ENCODE measurements at places on chromosomes 3 and 15.

GRCh38 chr3:63914312-63914711, 2.1 kb upstream of the SCAANT1 start:
- peak overlapping the region; percentile 98 for H3K27ac ChIP-seq
- no peak for DNase-seq
- H3K27me3 ChIP-seq, result no peaks in the 10 kb centered on the region
- no peaks in the 10 kb centered on the region for H3K36me3 ChIP-seq

GRCh38 chr3:138347960-138348753, at the start of gene MRAS:
Gene MRAS, plus strand, starts transcription at chr3:138348579. Its CDS starts 24,305 bp downstream, at chr3:138372884.
- peak; percentile 38 for DNase-seq
- H3K4me3 ChIP-seq, result peak within 1 kb of the TSS; percentile 87
- peaks cover 17% of the 10 kb centered on the region for H3K4me1 ChIP-seq
- H3K36me3 ChIP-seq, result no peaks in the 10 kb centered on the region
- H3K27me3 ChIP-seq, result no peaks in the 10 kb centered on the region

DNA sequence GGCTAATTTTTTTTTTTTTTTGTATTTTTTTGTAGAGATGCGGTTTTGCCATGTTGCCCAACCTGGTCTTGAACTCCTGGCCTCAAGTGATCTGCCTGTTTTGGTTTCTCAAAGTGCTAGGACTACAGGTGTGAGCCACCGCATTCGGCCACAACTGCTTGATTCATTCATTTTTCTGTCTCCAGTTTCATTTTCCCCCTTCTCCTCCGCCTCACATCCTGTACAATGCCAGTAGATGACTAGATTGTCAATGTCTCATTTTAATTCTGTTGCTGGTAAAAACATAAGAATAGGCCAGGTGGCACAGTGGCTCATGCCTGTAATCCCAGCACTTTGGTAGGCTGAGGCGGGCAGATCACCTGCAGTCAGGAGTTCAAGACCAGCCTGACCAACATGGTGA, 12.0 kb upstream of the ZNF592 start:
- no peak for DNase-seq
- H3K27me3 ChIP-seq, result no peaks in the 10 kb centered on the region
- no peak overlapping the region for H3K4me3 ChIP-seq

DNA sequence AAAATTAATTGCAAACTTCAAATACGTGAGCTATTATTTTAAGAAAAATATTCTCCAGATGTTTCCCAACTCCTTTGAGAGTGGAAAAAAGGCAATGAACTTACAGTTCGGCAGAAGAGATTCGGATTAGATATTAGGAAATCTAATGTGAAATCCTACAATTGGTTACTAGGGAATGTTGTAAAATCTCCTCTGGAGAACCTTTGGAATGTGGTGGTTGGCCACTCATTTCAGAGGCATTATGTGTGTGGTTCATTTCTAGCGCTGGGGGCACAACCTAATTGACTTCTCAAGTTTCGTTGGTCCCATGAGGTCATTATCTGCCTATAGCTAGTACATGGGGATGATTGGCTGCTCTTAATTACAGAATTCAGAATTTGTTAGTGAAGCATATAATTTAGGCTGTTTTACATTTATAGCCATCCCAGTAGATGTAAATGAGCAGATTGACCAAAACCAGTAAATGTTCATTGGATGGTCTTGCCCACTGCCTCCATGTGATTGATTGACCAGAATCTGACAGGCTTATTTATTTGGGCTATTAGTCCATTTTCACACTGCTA, 34.6 kb upstream of the CMSS1 start:
- DNase-seq, result no peak
- H3K36me3 ChIP-seq, result no peaks in the 10 kb centered on the region
- no peak overlapping the region for H3K27ac ChIP-seq
- H3K4me3 ChIP-seq, result no peak overlapping the region
- H3K27me3 ChIP-seq, result no peaks in the 10 kb centered on the region
- H3K4me1 ChIP-seq, result no peaks in the 10 kb centered on the region

- H3K27me3 ChIP-seq, result no peaks in the 10 kb centered on the region
- no peaks in the 10 kb centered on the region for H3K4me1 ChIP-seq
- DNase-seq, result peak; percentile 11
- H3K36me3 ChIP-seq, result no peaks in the 10 kb centered on the region
- H3K27ac ChIP-seq, result no peak overlapping the region
Measured at GRCh38 chr3:167684388-167684993, 30.7 kb upstream of the WDR49 start.

GRCh38 chr3:120907659-120908029, 361 bp upstream of the STXBP5L start:
- H3K27ac ChIP-seq, result no peak overlapping the region
- no peaks in the 10 kb centered on the region for H3K36me3 ChIP-seq
- no peak for DNase-seq
- peaks cover 16% of the 10 kb centered on the region for H3K4me1 ChIP-seq

GRCh38 chr3:129039271-129040038, 21.1 kb upstream of the GP9 start:
- no peak overlapping the region for H3K27ac ChIP-seq
- H3K36me3 ChIP-seq, result no peaks in the 10 kb centered on the region
- no peak for DNase-seq
- no peaks in the 10 kb centered on the region for H3K4me1 ChIP-seq
- no peaks in the 10 kb centered on the region for H3K27me3 ChIP-seq

Measured in thoracic aorta (tissue), 2 donors.